Retinal pigment epithelial cell (primary cell): ENCODE measurements at places on chromosomes 6 and 20.

DNA sequence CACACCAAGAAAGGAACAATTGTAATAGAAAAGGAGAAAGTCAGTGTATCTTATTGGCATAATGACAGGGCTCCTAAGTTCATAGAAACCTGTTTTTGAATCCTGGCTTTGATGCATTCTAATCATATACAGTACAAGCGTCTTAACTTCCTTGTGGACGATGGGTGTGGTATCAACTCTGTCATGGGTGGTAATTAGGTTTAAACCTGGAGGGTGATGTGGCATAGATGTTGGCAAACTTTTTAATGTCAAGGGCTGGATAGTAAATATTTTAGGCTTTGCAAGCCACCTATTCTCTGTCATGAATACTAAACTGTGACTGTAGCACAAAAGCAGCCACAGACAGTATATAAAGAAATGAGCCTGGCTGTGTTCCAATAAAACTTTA, 138.7 kb upstream of the EDN1 start:
- no peak for DNase-seq

GRCh38 chr6:27795697-27796494, 116.3 kb downstream of the OR2B2 start:
- DNase-seq: peak; percentile 56

- DNase-seq: no peak
Measured at GRCh38 chr6:16849280-16849987, 88.2 kb upstream of the ATXN1 start.

- peak; percentile 62 for DNase-seq
Measured at GRCh38 chr20:64268174-64268573, 12.6 kb downstream of the PCMTD2 start.

GRCh38 chr20:20360464-20360863, 7.4 kb upstream of the INSM1 start:
- peak; percentile 27 for DNase-seq

GRCh38 chr20:50794181-50794845, 548 bp upstream of the BCAS4 start:
- DNase-seq: no peak

- DNase-seq: no peak
Measured at GRCh38 chr6:32976334-32977069, 8.1 kb downstream of the BRD2 start.
